ENCODE measurements at places on chromosomes 6 and 20.

DNA sequence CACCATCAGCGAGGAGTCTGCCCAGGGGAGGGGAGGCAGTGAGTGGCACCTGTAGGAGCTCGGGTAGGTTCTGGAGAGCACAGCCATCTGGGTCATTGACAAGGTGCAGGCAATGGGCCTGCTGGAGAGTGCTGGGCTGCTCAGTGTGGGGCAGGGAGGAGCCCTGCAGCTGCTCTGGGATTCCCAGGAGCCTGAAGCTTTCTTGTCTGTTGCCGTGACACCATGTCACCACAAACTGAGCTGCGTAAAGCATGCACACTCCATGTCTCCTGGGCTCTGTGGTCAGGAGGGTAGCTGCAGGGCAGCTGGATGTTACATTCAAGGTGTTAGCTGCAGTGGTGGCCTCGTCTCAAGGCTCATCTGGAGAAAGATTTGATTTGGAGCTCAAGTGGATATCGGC lies 4.5 kb upstream of the SLC22A1 start:
- no peak for DNase-seq

DNA sequence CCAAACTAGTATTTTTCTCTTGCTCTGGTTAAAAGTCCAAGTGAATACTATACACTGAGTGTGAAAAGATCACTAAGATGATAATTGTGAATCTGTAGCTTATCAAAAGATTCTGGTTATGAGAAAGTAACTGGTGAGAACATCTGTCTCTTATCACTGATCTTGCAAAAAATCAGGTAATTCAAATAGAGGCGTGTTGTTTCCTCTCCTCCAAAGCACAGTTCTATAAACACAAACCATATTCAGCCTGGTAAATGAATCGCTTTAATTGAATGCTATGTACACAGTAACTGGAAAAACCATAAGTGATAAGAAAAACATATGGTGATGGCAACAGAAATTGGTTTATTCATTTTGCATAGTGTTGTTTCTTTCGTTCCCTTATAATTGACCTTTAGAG lies 161.0 kb downstream of the RALGAPA2 start:
- DNase-seq = no peak

DNA sequence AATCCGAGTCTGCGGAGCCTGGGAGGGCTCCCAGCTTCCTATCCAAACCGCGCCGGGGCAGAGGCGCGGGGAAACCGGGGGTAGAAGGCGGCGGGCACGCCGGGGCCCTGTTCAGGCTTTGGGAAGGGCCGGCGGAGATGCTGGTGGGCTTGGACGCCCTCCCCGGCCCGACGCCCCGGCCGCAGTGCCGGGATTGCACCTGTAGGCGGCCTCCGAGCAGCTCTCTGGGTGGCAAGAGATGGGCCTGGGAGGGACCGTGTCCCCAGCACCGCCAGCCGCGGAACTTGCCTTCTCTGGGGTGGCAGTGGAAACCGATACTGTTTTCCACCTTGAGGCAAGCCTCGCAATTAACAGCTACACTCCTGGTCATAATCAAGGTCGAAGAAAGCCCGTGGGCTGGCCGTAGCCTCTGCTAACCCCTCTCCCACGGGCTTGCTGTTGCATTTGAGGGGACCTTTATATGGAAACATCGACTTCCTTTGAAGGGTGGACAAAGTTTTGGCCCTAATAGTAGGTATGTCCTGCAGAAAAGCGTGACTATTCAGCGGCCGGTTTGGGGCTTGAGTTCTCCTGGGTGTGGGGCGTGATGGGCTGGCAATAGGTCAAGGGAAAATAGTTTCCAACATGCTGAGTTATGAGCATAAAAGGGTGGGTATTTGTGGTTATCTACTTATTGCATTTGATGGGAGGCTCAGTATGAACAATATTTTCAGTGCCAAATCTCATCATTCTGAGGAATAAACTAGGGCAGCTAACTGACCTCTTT lies 1.1 kb upstream of the JAG1 start:
- DNase-seq = no peak

DNA sequence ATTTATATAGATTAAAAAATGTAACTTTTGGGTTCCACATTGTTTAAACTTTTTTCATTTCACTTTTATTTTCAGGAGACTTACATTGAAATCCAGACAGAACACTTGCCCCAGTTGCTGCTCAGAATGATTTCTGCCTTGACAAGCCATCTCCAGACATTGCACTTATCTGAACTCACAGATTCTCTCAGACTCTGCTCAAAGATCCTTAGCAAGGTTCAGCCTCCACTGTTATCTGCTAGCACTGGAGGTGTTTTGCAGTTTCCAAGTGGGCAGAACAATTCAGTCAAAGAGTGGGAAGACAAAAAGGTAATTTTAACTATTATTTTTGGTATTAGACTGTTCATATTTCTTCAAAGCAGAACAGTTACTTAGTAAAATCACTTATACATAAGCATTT lies 58.0 kb downstream of the DOP1A start:
- DNase-seq = no peak

DNA sequence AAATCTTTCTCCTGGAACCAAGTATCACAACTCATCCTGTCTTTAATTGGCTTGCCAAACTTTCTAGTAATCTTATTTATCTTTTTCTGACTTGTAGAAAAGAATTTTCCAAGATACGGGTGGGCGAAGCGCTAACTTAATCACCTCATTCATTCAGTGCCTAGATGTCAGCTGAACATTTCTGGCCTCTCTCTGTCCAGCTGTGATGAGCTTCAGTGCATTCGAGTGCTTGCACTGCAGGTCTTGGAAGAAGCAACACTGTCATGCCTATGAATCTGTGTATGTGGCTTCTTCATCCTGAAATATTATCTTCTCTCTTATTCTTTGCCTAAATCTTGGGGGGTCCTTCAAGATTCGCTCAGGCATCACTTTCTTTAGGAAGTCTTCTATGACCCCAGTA lies 16.3 kb upstream of the ENPP1 start:
- DNase-seq = no peak

DNA sequence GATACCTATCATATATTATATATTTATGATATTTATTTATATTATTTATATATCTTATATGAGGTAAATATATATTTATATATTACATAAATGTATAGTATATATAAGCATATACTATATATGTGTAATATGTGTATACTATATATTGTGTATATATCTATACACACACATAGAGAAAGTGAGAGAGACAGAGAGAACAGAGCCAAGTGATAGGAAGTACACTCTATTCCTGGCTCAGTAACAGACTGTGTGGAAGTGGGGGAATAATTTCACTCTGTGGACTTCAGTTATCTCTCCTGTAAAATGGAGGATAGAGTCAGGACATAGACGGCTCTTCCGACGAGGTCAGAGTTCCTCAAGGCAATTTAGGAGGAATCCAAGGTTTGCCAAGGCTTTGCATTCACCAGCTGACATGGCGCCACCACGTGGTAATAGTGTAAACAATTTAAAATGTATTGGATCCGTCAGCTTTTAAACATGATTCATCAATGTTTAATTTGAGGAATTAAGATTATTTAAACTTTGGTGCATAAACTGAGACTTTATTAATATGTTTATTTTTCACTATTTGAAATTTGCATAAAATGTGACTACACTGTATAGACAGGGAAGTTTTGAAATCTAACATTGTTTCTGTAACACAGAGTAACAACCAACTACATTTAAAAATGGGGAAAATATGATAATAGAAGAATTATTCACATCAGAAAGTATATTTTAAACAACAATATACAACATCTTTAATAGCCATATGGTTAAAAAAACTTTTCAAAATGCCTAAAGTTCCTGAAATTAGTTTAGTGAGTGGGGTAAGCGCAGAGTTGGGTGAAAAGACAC lies 75.4 kb upstream of the TMEM244 start:
- DNase-seq = no peak
